ENCODE measurements at places on chromosomes 3 and 15.

DNA sequence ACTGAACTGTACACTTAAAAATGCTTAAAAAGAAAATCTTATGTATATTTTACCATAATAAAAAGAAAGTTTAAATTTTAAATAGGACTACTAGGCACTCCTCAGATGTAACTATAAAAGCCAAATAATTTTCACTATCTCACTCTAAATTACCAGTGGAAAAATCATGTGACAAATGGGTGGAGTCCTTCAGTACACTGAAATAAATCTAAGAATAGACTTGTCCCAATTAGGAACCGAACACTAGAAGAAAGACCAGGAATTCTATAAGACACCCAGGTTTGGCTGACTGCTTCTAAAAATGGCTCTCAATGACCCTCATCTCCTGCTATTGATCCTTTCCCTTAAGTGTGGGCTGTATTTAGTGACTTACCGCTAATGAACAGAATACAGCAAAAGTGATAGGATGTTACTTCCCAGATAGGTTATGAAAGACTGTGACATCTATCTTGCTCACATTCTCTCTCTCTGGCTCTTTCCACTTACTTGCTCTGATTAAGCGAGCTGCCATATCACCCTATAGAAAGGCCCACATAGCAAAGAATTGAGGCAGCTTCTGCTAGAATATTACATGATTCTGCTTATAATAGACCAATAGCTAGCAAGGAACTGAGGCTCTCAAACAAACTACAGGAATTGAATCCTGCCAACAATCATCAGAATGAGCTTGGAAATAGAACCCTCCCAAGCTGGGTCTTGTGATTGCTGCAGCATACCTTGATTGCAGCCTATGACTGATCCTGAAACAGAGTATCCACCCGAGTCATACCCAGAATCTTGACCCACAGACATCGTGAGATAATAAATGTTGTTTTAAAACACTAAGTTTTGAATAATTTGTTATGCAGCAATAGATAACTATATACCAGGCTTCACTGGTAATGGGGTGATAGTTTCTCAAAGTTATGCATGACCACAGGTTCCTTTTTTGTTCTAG, 16.9 kb downstream of the TTBK2 start:
- no peak for DNase-seq

GRCh38 chr3:133939463-133939835, 43.8 kb upstream of the RAB6B start:
- DNase-seq: no peak

GRCh38 chr3:112002096-112002971, 3.6 kb downstream of the TAGLN3 start:
- DNase-seq: peak; percentile 51

DNA sequence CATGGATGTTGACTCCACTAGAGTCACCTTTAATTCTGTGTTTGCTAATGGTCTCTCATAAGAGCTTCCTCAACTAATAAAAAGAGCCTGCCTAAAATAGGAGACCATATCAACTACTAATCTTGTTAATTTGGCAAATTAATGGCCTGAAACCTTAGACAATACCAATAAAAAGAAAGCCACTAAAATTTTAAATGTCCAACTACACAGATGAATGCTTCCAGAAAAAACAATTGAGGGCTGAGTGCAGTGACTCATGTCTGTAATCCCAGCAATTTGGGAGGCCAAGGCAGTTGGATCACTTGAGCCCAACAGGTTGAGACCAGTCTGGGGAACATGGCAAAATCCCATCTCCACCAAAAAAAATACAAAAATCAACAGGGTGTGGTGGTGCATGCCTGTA, 230.9 kb downstream of the NSUN3 start:
- no peak for DNase-seq

DNA sequence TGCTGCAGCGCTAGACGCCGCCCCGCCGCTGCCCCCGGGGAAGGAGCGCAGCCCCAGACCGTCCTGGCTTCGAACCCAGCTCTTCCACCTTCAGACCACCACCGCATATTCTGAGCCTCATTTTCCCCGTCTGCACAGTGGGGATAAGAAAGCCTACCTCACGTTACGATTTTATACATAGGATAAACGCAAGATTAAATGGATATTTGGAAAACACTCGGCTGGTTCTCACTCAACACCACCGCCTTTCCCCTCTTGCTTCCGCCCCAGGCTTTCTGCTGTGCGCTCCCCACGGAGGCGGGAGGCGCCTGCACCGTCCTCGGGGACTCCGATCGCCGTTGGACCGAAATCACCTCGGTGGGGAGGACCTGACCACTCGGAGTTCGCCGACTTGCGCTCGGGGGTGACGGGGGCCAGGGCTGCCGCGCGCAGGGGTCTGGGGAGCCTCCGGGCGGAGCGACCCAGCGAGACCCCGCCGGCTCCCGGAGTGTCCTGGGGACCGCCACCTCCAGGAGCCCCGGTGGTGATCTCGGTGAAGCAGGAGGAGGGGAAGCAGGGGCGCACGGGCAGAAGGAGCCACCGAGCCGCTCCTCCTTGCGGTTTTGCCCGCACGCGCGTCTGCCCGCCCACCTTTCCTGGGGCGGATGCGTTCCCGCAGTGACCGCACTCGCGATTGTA, 4.0 kb downstream of the FBXL22 start:
- DNase-seq: peak; percentile 44

DNA sequence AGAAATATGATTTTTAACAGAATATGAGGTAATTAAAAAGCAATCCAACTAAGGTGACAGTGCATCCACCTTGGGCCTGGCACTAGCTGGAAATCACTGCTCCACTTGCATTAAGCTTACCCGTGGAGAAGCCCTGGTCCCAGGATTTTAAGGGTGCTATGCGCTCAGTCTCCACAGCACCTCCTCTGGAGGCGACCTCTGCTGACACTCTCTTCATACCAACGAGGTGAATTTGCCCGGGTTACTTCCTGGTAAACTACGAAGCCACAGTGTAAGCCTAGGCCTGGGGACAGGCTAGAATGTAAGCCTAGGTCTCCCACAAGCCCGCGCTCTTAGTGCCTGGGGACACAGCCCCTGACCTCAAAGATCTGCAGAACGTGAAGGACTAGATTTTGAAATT, 793 bp downstream of the APOD start:
- no peak for DNase-seq

GRCh38 chr3:50436114-50436674, 67.2 kb downstream of the CACNA2D2 start:
- DNase-seq: peak; percentile 56

DNA sequence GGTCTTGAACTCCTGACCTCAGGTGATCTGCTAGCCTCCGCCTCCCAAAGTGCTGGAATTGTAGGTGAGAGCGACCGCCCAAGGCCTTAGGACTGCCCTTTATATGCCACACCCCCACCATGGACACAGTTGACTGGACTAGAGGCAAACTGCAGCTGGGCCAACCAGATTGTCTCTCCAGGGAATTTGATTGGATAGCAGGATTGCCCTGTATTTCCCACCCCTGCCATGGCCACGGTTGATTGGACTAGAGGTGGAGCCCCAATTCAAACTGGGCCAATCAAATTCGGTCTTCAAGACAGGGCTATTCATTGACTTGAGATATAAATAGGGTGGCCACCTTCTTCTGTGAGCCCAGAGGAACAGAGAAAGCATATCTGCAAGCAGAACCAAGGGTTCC, 6.9 kb upstream of the CLPX start:
- no peak for DNase-seq

GRCh38 chr3:143786219-143787191, 61.8 kb downstream of the SLC9A9 start:
- no peak for DNase-seq
